Activated CD4-positive, CD25-positive, alpha-beta regulatory T cell treated with anti-CD3 and anti-CD28 coated beads, Interleukin-2, amount 50 U/mL, for 16 hours (primary cell): ENCODE measurements at places on chromosomes 11 and 22.

GRCh38 chr11:73213196-73214143 is 4.6 kb upstream of the P2RY2 start:
- DNase-seq: no peak

GRCh38 chr11:47854667-47855066 is 6.5 kb upstream of the NUP160 start:
- no peak for DNase-seq

DNA sequence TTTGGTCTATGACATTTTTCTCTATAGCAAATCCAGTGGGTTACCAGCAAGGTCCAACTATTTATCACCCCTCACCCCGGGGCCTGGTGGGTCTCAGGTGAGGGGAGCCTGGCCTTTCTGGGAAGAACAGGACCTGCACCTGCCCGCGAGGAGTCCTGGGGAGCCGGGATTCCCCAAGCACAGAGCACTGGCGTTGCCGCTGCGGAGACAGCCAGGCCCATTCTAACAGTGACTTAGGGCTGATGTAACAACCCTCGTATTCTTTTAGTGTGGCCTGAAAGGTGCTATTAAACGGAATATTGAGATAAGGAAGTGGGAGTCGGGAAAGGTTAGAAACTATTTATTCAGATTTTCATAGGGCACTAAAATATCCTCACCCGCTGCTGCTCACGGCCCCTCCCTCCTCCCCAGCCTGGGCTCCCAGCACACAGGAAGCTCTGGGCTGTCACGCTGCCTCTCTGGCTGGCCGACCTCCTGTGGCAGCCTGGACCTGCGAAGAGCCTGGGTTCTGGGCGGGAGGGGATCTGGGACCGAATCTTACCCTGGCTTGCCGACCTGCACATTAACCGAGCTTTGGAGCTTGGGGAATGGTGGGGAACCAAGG is 141.2 kb downstream of the MIAT start:
- DNase-seq: no peak

DNA sequence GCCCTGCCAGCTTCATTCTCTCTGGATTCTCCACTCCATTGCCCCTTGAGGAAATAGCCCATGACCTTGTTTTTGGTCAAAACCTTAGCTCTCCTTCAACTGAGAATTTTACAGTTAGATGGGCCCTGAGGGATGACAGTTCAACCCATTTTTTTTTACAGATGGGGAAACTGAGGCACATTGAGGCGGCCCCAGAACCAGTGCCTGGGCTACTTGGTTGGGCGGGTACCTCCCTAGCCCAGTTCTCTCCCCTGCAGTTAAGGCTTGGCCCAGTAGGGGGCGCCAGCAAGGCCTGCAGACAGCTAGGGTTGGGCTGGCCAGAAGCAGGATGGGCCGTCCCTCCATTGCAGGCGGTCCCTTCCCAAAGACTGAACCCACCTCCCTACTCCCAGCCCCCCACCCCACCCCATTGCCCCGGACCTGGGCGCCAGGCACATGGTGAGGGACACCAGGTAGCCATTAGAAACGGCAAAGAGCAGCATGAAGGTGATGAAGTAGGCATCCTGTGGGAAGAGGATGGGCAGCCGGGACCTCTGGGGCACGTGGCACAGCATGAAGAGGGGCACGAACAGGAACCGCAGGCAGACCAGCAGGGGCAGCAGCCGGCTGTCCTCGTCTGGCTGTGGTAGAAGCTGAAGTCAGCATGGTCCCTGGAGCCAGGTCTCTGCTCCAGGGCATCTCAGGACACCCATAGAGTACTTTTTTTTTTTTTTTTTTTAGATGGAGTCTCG is 7.6 kb downstream of the SLC29A2 start:
- DNase-seq: peak; percentile 52

- no peak for DNase-seq
Measured at GRCh38 chr22:25953276-25953675, 211.3 kb downstream of the MYO18B start.

- DNase-seq: no peak
Measured at GRCh38 chr11:92391364-92391763, 166.7 kb downstream of the FAT3 start.

- no peak for DNase-seq
Measured at GRCh38 chr22:44898236-44898635, 111.6 kb downstream of the PHF21B start.

DNA sequence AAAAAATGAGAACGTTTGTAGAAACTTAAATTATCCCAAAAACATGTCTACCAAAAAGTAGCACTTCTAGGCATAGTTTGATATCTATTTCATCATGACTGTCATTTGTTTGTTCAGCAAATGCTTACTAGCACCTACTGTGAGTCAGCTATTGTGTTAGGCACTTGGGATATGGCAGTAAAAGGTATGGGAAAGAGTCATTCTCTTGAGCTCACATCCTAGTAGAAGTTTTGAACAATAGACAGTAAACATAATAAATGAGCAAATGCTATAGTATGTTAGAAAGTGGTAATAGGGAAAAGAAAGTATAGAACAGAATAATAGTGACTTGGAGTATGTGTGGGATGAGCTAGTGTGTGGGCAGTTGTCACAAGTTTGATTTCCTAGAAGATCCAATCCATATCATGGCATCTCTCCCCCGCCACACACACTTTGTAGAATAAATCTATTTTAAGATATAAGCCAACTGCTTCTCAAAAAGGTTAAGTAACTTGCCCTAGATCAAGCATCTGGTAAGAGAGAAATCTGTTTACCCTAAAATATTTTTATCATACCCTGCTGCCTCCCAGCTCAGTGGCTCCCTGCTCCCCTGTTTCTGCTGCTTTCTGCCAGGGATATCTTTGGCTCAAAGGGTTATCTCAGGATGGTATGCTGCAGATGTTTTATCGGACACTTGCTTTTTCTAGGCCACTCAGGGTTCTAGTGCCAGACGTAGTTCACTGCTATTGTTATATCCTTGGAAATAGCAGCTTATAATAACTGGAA is 129.7 kb downstream of the NCAM1 start:
- DNase-seq: no peak

- DNase-seq: no peak
Measured at GRCh38 chr11:68532727-68533369, 72.3 kb downstream of the PPP6R3 start.

GRCh38 chr11:2126520-2127085 is 12.6 kb downstream of the IGF2 start:
- no peak for DNase-seq

DNA sequence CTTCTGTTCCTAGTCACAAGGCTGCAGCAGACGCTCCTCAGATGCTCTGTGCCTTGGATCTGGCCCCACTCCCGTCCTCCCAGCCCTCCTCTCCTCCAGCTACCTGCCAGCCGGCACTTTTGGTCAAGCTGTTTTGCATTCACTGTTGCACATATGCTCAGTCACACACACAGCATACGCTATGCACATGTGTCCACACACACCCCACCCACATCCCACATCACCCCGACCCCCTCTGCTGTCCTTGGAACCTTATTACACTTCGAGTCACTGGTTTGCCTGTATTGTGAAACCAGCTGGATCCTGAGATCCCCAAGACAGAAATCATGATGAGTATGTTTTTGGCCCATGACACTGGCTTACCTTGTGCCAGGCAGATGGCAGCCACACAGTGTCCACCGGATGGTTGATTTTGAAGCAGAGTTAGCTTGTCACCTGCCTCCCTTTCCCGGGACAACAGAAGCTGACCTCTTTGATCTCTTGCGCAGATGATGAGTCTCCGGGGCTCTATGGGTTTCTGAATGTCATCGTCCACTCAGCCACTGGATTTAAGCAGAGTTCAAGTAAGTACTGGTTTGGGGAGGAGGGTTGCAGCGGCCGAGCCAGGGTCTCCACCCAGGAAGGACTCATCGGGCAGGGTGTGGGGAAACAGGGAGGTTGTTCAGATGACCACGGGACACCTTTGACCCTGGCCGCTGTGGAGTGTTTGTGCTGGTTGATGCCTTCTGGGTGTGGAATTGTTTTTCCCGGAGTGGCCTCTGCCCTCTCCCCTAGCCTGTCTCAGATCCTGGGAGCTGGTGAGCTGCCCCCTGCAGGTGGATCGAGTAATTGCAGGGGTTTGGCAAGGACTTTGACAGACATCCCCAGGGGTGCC is 109.8 kb downstream of the BCR start:
- peak; percentile 23 for DNase-seq

- no peak for DNase-seq
Measured at GRCh38 chr11:63853476-63853875, 14.6 kb downstream of the MARK2 start.

DNA sequence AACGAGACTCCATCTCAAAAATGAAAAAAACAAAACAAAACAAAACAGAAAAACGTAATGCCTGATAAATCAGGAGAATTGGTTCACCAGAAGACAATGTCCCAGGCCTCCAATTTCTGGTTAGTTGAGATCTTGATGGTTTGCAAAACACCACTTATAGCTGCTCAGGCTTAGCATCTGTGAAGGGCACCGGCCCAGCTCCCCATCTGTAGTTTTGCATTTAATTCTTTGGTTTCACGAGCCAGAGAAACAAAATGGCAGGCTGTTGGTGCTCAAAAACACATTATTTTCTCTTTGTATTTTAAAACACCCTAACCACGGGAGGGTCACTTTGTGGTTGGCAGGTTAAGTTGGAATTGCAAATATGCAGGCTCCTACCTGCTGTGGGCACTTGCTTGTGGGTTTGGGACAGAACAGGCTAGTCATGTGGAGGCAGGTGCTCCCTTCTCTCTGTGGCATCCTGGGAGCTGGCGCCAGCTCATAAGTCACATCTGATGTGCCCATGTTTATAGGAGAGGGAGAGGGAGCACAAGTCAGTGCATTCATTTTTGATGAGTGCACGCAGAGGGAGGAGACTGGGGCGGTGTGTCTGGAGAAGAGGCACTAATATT is 145.9 kb downstream of the CEP164 start:
- no peak for DNase-seq

- no peak for DNase-seq
Measured at GRCh38 chr11:32188785-32189184, 97.9 kb downstream of the RCN1 start.

DNA sequence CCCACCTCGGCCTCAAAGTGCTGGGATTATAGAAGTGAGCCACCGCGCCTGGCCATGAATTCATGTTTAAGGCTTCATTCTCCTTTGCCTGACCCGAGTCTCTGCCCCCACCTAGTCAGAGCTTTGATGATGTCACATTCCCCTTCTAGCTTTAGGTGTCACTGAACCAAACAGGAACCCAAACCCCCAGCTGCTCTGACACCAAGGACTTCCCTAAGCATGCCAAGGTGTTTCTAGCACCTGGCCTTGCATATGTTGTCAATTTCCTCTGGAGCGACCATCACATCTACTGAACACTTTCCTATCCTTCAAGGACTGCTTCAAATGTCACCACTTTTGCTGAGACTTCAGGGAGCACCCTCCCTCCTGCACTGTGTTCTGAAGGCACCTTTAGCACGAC is 2.3 kb downstream of the F2 start:
- DNase-seq: no peak

DNA sequence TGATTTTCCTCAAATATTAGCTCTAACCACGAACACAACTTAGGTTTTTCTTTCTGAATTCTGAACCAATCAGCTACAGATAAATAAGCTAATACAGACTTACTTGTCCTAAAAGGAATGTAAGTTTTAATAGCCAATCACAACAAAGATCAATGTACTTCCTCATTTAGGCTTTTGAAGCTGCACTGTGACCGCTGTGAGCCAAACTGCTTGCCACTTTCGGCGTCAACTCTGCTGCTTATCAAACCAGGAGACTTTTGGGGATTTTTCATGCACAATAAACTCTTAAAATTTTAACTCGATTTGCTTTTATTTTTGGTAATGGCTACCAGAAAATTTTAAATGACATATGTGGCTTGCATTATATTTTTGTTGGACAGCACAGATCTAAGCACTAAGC is 92.5 kb downstream of the TMPRSS5 start:
- no peak for DNase-seq

- DNase-seq: no peak
Measured at GRCh38 chr22:21759646-21760376, 24.2 kb upstream of the YPEL1 start.

DNA sequence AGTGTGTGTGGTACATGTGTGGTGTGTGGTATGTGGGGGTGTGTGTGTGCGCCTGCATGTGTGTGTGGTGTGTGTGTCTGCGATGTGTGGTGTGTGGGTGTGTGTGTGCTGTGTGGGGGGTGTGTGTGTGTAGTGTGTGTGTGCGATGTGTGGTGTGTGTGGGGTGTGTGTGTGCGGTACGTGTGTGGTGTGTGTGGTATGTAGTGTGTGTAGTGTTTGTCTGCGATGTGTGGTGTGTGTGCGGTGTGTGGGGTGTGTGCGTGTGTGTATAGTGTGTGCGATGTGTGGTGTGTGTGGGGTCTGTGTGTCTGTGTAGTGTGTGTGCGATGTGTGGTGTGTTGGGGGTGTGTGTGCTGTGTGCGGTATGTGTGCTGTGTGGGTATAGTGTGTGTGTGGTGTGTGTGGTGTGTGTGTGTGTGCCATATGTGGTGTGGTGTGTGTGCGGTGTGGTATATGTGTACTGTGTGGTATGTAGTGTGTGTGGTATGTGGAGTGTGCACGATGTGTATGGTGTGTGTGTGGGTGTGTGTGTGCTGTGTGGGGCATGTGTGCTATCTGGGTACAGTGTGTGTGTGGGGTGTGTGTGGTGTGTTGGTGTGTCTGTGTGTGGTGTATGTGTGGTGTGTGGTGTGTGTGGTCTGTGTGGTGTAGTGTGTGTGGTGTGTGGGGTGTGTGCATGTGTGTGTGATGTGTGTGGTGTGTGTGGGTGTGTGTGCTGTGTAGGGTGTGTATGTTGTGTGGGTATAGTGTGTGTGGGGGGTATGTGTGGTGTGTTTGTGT is 5.7 kb upstream of the PPP6R2 start:
- no peak for DNase-seq

- DNase-seq: no peak
Measured at GRCh38 chr11:115652496-115652895, 148.3 kb upstream of the CADM1 start.

DNA sequence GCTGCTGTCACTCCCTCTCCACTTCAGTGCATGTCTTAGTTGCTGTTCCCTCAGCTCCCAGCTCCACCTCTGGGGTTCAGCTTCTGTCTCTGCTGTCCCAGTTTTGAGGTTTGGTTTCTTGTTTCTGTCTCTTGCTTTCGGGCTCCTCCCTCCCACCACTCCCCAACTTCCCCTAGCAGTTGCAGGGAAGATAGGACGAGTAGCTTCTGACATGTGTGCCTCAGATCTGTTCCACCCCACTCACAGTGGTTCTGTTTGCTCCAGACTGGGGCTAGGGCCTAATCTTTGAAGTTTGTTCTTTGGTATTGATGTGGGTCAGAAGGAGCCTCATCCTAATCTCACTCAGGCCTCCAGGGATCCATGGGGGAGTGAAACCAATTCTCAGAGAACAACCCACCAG is 2.6 kb upstream of the RRM1 start:
- DNase-seq: no peak

GRCh38 chr11:29095821-29096220 is 921.0 kb downstream of the KCNA4 start:
- no peak for DNase-seq

DNA sequence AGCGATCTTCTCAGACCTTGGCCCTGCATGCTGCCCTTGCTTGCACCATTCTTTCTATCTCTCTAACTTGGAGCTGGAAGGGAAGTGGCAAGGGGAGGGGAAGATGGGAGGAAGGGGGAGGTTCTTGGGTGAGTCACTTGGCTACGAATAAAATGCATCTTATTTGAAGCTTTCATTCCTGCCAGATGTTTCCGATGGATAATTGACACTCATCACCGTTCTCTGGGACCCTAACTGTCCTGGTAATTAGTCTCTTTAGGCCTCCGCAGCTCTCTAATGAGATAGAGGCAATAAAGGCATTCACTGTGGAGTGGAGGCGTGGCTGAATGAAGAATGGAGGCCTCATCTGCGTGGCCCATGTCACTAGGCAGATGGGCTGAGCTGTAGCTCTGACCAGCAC is 960.1 kb downstream of the NTM start:
- no peak for DNase-seq

- DNase-seq: no peak
Measured at GRCh38 chr22:35301372-35301874, 1.7 kb downstream of the TOM1 start.
